DMS53 (cell line): ENCODE measurements at places on chromosomes 4 and X.

DNA sequence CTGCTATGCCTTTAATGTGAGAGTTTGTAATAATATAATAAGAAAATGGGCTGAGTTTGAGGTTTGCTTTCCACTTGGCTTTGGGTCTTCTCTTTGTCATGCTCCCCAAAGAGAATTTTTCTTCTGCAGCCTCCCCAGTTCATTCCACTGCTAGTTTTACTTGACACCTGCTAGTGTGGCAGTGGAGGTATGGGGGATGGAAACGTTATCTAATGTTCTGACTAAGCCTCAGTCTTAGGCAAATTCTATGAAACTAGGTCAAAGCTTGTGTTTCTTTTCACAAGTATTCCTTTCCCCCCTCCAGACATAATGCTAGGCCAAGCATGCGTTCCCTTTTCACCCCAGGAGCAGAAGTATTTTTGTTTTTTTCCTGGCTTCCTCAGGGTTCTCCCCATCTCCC lies 67.5 kb downstream of the PPP1R2C start:
- DNase-seq: no peak

GRCh38 chr4:47382846-47383360 lies 80.6 kb downstream of the COMMD8 start:
- DNase-seq: no peak

DNA sequence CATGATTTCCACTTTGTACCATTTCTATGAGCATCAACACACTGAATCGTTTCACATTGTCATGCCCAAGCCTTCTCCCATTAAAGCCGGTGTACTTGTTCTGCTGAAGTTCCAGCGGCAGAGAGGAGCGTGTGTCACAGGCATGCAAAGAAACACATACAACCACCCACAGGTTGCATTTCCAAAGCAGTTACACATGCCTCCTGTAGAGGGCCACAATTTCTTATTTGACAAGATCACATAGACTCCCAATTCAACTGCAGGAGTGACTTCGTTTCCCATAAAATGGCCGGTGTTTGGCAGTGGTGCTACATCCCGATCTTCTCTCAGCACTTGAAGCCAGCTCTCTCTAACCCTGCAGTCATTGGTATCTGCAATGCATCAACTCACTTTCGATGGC lies 992.6 kb downstream of the NLGN4X start:
- DNase-seq: peak; percentile 36

- no peak for DNase-seq
These were observed 100.2 kb downstream of the TSPAN7 start for GRCh38 chrX:38661561-38661960.

DNA sequence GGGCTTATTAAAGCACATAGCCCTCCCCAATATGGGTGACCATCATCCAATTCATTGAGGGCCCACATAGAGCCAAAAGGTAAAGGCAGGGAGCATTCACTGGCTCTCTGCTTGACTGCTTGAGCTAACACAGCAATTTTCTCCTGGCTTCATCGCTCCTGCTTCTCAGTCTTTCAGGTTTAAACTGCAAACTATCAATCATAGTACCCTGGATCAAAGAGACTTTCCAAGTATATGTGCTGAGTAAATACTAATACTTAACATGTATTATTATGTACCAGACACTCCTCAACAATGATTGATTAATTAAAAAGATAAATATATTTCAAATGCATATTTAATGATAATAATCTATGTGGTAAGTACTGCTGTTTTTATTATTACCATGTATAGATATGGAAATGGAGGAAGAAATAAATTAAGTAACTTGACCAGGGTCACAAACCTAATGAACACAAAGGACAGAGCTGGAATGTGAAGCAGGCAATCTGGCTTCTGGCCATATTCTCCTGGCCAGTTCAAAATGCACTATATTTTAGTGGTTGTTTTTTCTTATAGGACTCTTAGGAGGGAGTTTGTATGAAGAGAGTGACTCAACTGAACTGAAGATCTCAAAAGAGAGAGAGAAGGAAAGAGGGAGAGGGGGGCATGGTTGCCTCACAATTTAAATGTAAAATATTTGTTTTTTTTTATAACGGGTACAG lies 1197.3 kb downstream of the TECRL start:
- no peak for DNase-seq

DNA sequence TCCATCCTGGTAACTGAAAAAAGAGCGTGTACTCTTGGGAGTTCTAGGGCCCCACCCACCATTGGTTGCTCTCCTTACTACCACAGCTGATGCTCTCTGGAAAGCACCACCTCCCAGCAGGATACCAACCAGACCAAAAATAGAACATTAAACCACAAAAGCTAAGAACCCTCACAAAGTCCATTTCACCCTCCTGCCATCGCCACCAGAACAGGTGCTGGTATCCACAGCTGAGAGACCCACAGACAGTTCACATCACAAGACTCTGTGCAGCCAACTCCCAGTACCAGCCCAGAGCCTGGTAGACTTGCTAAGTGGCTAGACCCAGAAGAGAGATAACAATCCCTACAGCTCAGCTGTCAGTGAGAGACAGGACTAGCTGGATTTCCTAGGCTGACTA lies 240.6 kb downstream of the PABPC4L start:
- DNase-seq: no peak

- no peak for DNase-seq
These were observed 6.4 kb upstream of the ANTXR2 start for GRCh38 chr4:80079255-80079923.

GRCh38 chr4:184689681-184690080 lies 40.1 kb downstream of the PRIMPOL start:
- no peak for DNase-seq

DNA sequence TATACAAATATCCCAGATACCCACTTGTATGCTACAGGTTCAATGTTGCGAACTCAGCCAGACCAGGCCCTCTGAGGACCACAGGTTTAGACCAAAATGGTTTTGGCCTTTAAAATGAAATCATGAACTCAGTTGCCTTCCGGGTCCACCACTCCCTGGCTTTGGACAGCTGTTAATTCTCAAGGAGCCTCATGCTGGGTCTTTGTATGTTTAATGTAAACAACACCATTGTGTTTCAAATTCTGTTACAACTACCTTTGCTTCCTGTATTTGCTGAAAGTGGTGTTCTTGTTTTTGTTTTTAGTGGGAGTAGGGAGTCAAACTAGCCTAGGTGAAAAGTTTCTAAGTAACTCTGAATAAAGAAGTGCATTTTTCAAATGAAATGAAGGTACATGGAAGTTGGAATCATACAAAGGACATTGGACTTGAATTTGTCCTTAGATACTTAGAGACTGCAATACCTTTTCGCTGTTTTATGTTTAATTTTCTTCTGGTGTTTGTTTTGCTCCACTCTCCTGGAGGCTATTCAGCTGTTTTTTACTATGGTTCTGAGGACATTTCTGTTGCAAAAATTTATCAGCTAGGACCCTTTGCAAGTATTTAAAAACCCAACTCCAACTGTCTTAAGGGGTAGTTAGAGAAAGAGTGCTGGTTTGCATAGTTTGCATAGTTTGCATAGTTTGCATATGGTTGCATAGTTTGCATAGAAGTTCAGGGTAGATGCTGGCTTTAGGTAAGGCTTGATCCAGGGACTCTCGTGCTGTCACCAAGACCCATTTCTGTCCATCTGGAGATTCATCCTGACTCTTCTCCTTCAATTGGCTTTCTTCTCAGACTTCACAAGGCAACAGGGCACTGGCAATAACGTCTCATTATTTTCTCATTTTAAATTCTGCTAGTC lies 70.1 kb downstream of the MID1IP1 start:
- peak; percentile 78 for DNase-seq

- DNase-seq: no peak
These were observed 35.9 kb downstream of the ETDC start for GRCh38 chrX:135345107-135345589.

DNA sequence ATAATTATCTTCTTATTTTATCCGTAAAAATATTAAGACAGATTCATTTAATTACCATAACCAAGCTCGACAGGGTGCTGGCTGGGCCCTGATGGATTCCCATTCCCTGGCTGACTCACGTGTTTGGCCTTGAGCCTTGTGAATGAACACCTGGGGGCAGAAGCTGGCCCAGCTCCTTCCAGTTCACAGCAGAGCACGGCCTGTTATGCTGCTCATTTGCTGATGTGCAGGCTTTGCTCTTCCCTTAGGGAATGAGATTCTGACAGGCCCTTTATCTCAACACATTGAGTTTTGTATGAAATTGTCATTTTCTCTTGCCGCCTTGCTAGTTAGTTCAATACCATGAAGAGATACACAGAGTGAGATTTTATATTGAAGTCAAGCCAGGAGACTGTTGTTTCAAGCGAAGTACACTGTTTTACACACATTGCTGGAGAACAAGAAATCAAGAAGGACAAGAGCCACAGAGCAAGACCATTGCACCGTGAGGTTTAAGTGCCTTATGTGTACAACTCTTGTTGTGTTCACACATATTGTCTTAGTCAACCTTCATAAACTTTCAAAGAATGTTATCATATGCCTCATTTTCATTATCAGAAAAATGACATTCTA lies 1583.3 kb downstream of the STIM2 start:
- peak; percentile 25 for DNase-seq

DNA sequence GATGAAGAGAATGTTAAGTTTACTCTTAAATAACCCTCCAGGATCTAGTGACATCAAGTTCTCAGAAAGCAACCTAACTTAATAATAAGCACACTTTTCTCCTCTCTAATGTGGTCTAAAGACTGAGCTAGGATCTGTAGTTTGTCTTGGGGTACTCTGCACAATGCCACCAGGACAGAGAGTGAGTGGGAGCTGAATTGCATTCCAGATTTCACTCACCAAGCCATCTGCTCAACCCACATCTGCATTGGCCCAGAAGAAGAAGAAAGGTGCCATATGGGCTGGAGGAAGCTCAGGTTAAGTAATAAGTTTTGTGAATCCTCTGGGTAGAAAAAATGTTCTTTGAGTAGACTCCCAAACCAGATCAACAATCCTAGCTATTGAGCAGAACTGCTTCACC lies 384.6 kb downstream of the PPP3CA start:
- DNase-seq: no peak

DNA sequence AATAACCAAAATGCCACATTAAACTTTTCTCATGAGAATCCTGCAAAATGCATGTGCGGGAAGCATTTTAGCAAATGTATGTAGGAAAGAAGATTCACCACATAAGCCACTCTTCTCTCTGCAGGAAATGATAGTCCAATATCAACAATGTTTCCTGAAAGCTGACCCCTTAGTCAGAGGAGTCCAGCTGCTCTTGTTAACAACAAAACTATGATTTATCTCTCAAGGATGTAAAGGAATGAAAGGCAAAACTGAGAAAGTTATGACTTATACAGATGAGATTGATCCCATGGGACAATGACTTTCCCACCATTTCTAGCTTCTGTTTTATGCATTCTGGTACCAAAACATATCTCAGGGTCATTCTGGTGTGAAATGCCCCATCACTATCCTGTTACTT lies 125.0 kb upstream of the EDNRA start:
- DNase-seq: peak; percentile 19

GRCh38 chr4:175054980-175055379 lies 136.8 kb downstream of the ADAM29 start:
- DNase-seq: peak; percentile 78

GRCh38 chrX:88672261-88672660 lies 74.8 kb upstream of the CPXCR1 start:
- DNase-seq: no peak

DNA sequence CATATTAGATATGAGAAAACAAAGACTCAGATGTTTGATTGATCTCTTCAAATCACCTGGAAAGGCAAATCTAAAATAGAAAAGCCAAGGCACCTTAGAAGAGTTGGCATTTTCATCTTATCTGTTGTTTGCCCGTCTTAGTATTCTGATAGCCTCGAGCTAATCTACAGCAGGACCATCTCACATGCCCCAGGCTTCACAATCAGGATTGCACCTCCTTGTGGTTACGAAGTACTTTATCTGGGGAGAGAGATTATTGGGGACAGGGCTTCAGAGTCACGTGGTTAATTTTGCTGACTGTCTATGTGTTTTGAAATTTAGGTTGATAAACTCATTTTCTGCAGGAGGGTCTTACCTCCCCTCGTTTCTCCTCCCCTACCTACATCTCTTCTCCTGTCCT lies 313.1 kb upstream of the ANXA10 start:
- peak; percentile 2 for DNase-seq

GRCh38 chrX:49186125-49187027 lies at the start of gene PRICKLE3:
Gene PRICKLE3, minus strand, starts transcription at chrX:49186373. Its CDS starts 76 bp downstream, at chrX:49186297.
- DNase-seq: peak; percentile 91

DNA sequence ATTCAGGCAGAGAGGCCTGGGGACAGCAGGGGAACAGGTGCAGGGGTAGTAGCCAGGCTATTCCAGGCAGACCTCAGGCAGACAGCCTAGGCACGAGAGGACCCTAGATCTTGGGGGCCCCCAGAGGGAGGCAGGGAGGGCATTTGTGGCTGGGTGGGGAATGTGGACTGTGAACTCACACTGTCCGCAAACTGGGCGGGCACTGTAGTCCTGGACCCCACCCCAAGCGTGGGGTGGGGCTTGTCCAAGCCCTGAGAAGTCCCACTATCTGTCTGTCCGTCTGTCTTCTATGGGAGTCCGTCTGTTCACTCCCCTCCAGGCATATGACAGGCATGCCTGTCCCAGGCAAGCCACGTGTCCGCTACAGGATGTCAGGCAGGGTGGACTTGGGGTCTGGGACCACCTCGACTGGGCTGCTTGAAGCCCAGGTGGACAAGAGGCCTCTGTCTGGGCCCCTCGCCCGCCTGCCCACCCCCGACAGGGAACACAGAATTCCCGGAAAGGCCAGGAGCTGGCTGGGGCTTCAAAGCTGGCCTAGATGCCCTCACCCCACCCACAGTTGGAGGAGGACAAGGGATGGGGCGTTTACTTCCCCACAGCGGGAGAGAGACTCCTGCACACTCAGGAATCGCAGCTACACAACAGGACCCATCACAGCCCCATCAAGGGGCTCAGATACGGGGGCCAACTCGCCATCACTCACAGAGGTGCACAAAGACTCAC lies at the start of gene SLC38A5:
TSS of gene SLC38A5 (minus strand) at position 151 of the 723 bp plus-strand sequence. CDS start 2,336 bp downstream, outside the sequence.
- no peak for DNase-seq

DNA sequence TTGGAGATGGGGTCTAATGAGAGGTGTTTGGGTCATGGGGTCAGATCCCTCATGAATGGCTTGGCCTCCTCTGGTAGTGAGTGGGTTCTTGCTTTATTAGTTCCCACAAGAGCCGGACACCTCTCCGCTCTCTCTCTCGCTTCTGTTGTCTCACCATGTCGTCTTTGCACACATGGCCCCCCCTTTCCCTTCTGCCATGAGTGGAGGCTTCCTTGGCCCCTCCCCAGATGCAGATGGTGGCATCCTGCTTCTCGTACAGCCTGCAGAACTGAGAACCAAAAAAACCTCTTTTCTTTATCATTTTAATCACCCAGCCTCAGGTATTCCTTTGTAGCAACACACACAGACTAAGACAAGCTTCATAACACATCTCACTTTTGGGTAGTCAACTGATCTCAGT lies 49.6 kb upstream of the SPRY1 start:
- no peak for DNase-seq

DNA sequence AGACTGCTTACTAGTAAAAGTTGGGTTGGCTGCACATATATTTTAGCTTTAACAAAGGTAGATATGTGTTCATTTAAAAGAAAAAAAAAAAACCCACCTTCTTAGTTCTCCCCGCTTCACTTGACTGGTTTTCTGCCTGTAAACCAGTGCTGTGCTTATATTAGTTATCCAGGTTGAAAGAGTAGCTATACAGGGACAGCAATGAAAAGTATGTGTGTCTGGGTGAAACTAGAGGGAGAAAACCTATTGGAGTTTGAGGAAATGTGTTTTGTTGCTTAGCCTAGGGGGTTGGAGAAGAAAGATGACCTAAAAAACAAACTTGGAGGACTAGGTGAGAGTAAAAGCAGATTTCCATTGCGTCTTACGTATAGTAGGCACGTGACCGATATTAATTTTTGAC lies 4.5 kb downstream of the JADE1 start:
- no peak for DNase-seq

GRCh38 chr4:88610771-88611170 lies 18.5 kb downstream of the HERC3 start:
- no peak for DNase-seq
